ENCODE measurements at places on chromosomes 2 and 18. TPM values are rescaled to one million over a fixed set of nuclear protein-coding genes. Genes with fewer than 3 reads are reported as not detected.

DNA sequence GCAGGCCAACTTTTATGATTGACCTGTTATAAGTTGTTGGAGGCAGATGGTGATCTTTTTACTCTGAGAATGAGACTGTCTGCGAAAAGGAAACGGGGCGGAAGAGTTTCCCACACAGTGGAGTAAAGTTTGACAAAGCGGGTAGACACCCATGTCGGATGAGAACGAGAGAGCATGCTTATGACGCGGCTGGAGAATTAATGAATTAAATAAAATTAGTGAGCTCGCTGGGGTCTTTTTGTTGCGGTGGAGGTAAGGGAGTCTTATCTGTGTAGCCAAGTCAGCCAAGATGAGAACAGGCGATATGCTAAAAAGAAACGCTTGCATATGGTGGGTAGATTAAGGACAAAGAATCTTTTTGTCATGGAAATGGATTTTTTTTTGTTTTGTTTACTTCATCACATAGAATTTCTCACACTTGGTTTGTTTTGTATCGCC lies 1.8 kb downstream of the SALL3 start:
- H3K27ac ChIP-seq, result no peak overlapping the region
- H3K4me1 ChIP-seq, result peaks cover 14% of the 10 kb centered on the region
- peaks cover 67% of the 10 kb centered on the region for H3K27me3 ChIP-seq
- H3K36me3 ChIP-seq, result no peaks in the 10 kb centered on the region

- H3K4me3 ChIP-seq, result no peak overlapping the region
- H3K27me3 ChIP-seq, result no peaks in the 10 kb centered on the region
- peaks cover 20% of the 10 kb centered on the region for H3K36me3 ChIP-seq
- no peak overlapping the region for H3K27ac ChIP-seq
Measured at GRCh38 chr2:25420820-25421237, 79.1 kb upstream of the DNMT3A start.

DNA sequence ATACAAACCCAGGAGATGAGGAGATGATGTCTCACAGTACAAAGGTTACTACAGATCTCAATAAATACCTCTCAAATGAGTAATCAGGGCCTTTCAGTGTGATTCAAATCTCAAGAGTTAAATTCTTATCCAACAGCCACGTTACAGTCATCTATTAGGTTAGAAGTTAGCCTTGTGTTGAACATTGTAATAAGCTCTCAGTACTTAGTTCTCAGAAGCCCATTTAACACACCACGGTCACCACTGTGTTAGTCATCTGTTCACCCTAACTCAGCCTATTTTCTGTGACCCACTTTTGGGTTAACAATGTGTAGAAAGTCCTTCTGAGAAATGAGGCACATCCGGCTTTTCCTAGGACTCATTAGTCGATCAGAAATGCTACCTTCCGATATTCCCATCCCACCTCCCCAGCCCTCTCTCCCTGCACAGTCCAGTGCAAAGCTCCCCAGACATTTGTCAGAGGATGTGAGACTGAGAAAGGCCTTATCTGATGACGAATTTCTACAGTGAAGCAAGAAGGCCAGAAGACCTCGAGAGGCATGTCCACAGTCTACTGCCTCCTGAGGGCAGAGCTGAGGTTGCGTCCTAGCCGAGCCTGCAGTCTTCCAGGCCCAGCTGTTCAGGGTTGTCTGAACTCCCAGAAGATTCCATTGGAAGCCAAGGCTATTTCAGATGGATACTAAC lies 92.6 kb downstream of the ACTR2 start:
- no peaks in the 10 kb centered on the region for H3K27me3 ChIP-seq
- peak; percentile 48 for DNase-seq
- H3K4me1 ChIP-seq, result peaks cover 20% of the 10 kb centered on the region
- peak overlapping the region; percentile 64 for H3K27ac ChIP-seq

DNA sequence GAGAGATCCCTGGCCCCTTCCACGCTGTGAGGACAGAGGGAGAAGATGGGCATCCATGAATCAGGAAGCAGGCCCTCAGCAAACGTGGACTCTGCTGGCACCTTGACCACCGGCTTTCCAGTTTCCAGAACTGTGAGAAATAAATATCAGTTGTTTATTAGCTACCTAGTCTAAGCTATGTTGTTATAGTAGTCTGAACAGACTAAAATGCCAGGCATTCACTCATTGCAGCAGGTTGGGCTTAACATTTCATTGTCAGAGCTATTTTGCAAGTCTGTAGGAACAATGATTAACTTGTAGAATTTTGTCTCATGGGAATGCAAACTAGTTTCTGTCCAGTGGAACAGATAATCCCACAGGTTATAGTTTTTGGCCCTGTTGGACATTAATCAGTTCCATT lies 24.8 kb upstream of the TBC1D8 start:
- H3K36me3 ChIP-seq, result peaks cover 7% of the 10 kb centered on the region
- H3K4me1 ChIP-seq, result peaks cover 22% of the 10 kb centered on the region
- no peak overlapping the region for H3K4me3 ChIP-seq
- no peak overlapping the region for H3K27ac ChIP-seq
- no peak for DNase-seq

GRCh38 chr18:74505776-74506175 lies 9.6 kb downstream of the CNDP2 start:
- no peak for DNase-seq
- H3K36me3 ChIP-seq, result peaks cover 68% of the 10 kb centered on the region
- H3K4me1 ChIP-seq, result peaks cover 12% of the 10 kb centered on the region
- H3K4me3 ChIP-seq, result no peak overlapping the region
- no peaks in the 10 kb centered on the region for H3K27me3 ChIP-seq
- H3K27ac ChIP-seq, result no peak overlapping the region

GRCh38 chr2:42246562-42246961 lies 77.4 kb downstream of the EML4 start:
- H3K36me3 ChIP-seq, result peaks cover 25% of the 10 kb centered on the region
- H3K27me3 ChIP-seq, result no peaks in the 10 kb centered on the region
- DNase-seq, result no peak
- H3K27ac ChIP-seq, result no peak overlapping the region

- peaks cover 35% of the 10 kb centered on the region for H3K36me3 ChIP-seq
- H3K27ac ChIP-seq, result peak overlapping the region; percentile 27
- no peaks in the 10 kb centered on the region for H3K27me3 ChIP-seq
- H3K4me1 ChIP-seq, result peaks cover 38% of the 10 kb centered on the region
- no peak for DNase-seq
Measured at GRCh38 chr18:63195326-63196159, 124.0 kb downstream of the BCL2 start.

GRCh38 chr2:206881708-206882410 lies 57.5 kb upstream of the CPO start:
- DNase-seq, result no peak
- no peaks in the 10 kb centered on the region for H3K36me3 ChIP-seq
- no peaks in the 10 kb centered on the region for H3K27me3 ChIP-seq
- H3K4me3 ChIP-seq, result no peak overlapping the region

MAP2 gene
- total RNA-seq, result not detected

MC4R gene
- total RNA-seq, result not detected
